ENCODE measurements at places on chromosomes 6 and 20. TPM values are rescaled to one million over a fixed set of nuclear protein-coding genes. Genes with fewer than 3 reads are reported as not detected.

Gene WFDC10A
- total RNA-seq: not detected

Gene AVP
- not detected for total RNA-seq

Gene SLC4A11
- total RNA-seq: 3.2 TPM

Gene VEGFA
- total RNA-seq: 59.5 TPM

Gene TBXT
- not detected for total RNA-seq

Gene C6orf15
- total RNA-seq: not detected

DNA sequence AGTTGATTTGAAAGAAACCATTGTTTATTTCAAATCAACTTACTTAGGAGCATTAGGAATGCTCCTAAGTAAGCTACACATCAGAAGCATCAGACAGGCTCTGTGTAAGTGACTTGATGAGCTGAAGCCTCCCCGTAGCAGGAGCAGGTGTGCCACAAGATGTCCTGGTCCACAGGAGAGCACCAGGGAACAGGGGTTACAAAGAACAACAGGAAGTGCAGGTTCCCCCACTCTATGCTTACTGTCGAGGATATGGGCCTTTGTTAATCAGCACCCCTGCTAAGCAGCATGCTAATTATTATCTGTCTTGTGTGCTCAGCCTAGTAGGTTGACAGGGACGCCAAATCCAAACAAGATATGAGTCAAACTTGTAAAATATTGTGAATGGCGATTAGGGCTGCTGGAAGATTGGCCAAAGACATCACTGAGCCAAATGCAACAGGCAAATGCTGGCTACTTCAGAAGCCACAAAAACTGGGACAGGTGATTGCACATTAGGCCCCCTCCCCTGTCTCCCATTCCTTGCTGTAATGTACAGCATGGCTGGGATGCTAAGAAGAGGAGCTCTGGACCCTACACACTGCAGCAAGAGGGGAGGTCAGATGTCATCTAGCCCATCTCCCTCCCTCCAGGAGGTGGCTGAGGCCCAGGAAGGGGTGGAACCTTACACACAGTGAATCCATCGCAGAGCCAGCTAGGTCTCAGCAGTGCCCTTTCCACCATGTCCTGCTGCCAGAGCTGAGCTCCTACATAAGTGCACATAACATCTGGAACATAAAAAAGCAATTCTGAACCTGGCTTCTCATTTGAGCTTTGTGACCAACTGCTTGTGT, 939 bp downstream of the TGM3 start:
- DNase-seq: no peak

DNA sequence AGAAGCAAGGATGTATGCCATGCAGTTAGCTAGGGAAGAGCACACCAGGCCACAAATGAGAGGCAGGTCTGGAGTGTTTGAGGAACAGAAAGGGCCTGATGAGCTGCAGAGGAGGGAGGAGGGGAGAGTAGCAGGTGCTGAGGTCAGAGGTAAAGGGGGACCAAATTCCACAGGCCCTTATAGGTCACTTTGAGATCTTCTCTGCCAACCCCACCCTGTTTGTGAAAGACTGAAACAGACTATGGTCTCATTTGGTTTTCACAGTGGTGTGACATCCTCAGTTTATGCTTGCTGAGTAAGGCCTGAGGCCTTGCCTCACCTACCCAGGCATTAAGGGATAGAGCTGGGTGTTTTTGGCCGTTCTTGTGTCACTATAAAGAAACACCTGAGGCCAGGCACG, 187.7 kb upstream of the MYLIP start:
- no peak for DNase-seq

- DNase-seq: no peak
Measured at GRCh38 chr6:43247114-43247999, 4.1 kb downstream of the TTBK1 start.

- peak; percentile 48 for DNase-seq
Measured at GRCh38 chr20:59994697-59995122, 36.5 kb downstream of the CDH26 start.

GRCh38 chr20:47501116-47501481, 588 bp upstream of the NCOA3 start:
- DNase-seq: no peak

DNA sequence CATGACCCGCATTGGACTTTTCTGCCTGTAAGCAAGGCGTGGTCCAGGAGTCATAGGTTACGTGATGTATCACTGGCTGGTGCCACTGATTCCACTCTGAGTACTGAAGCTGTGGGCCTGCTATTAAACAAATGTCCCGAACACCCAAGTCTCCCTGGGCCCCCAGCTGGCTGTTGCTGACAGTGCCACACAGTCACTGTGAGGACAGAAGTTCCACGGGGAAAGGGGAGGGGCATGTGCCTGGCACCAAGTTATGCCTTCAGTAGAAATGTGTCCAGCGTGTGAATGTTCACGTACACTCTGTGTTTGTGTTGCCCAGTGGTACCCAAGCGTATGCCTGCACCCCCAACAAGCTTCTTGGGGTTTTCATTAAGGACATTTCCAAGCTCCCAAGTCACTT, 171.4 kb upstream of the QKI start:
- no peak for DNase-seq
